ENCODE measurements at places on chromosomes 2 and 18.
A peak's percentile ranks its signal among the peaks of the same experiment; 100 is the strongest.

DNA sequence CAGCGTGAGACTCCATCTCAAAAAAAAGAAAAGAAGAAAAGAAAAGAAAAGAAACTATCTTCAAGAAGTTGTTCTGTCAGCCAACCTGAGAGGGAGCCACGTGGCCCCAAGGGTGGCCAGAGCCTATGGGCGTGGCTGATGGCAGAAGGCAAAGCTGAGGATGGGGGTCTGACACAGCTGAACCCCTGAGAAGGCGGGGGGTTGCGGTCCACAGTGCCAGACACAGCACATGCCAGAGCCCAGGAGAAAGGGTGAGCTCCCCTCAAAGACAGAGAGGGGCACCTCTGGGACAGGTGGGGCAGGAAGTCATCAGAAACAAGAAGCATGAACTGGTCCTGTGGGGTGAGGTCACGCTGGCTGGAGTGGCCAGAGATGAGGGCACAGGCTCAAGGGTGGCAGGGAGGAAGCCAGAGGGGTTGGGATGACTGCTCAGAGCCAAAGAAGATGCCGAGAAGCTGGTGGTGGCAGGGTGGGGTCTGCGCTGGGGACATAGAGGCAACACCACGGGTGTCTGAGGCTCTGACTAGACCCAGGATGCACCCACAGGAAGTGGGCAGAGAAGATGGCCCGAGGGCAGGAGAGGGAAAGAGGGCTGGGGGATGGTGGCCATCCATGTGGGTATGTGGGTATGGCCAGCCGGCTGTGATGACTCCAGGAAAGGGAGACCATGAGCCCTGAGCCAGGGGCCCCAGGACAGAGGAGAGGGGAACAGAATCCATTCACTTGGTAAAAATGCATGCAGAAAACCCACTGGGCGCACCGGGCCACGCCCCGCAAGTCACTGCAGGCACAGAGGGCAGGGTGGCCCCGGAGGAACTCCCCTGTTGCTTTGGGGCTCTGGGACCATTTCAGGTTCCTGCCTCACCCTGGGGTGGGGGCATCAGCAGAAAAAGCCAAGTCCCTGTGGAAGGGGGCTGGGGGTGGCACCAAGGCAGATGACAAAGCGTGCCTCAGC lies 8.4 kb downstream of the KIF1A start:
- DNase-seq: no peak

- no peak for DNase-seq
Measured at GRCh38 chr2:182694189-182694588, 21.9 kb upstream of the DNAJC10 start.

DNA sequence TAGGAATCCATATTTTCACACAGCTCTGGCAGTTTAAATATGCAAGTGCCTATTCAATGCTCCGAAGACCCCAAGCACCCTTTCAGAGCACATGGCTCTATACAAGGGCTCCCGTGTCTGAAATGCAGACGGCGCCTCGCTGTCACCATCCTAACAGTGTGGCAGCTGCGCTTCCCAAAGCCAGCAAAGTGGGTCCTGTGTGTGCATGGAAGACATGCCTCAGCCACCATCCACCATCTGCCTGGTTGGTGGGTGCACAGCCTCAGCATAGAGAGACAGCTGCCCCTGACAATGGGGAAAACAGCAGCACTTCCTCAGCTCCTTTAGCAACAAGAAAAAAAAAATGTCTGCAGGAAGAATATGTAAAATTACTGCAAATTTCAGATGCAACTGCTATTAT lies 218.1 kb downstream of the SP3 start:
- no peak for DNase-seq

DNA sequence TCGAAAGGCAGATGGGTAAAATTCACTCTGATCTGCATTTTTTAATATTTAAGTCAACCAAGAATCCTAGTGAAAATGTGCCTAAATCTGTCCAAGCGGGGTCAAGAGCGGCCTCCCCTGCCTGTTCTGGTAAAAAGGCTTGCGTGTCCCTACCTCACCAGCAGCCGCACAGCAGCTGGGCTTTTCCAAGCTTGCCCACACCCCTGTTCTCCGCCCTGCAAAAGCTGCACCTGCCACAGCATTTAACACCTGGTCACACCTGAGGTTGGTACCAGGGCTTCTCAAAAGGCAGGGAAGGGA lies 25.8 kb upstream of the TMEM182 start:
- DNase-seq: no peak

DNA sequence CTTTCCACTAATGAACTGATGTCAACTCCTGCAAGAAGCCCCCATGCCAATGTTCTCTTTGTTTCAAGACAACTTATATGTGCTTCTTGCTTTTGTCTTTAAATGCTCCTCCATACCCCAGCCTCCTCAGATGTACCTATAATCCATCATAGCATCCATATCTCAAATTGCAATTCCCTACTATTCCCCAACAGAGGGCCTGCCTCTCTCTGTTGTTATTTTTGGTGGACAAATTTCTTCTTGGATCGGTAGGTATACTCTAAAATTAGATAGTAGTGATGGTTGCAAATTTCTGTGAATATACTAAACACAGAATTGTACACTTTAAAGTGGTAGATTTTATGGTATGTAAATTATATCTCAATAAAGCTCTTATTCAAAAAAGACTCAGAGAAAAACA lies 820.1 kb downstream of the METTL4 start:
- DNase-seq: no peak

DNA sequence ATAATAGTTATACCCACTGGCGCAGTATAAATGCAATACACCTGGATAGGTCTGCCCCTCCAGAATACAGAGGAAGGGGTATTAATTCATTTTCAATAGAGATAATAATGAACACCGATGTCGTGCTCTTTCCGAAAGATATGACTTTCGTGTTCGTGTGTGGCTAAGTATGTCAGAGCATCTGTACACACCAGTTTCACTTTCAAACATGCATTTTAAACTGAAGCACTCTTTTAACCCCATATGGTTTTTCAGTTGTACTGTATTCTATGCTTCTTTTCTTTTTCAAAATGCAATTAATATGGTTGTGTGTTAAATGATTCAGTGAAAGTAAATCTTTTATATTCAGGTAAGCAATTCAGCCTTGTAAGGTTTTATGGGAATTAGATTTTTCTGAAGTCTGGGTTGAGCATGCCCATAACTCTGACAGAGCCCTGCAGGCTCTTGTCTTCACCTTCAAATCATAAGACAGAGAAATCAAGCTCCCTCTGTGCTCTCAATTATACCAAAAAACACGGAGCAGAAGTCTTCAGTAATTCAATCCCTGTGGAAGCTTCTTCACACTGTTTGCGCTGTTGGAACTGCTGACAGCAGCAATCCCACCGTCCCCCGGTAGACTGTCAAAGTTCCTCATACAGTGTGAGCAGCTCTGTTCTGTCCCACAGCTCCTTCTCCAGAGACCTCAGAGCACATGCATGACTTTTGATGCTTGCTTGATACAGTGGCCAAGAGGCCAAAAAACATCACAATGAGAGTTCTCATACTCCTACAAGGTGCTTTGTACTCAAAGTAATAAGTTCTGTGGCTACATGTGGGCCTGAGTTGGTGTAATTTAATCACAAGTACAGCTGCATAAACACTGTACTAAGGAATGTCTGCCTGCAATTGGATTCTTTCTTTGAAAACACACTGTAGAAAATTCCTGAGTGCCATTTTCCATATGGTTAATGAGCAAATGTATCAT lies 186.8 kb downstream of the ZNF521 start:
- no peak for DNase-seq

DNA sequence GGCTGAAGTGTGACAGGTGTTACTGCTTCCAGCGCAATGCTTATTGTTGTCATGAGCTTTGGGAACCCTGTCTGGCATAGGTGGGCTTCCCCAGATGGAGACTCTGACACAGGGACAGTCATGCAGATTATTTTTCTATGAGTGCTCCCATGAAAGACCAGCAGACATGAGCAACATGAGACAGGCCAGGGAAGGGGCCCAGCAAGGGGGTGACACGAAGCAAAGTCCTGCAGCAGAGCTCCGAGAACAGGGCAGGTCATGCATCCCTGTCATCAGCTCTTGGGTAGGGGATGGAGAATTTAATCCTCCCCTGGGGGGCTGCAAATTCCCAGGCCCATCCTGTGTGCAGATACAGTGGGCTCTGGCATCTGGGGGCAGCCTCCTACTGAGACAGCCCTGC lies 77.4 kb downstream of the CTAGE1 start:
- no peak for DNase-seq

GRCh38 chr18:58017267-58017666 lies 26.8 kb upstream of the NEDD4L start:
- DNase-seq: no peak

GRCh38 chr2:180542511-180542910 lies 437.9 kb upstream of the UBE2E3 start:
- no peak for DNase-seq

DNA sequence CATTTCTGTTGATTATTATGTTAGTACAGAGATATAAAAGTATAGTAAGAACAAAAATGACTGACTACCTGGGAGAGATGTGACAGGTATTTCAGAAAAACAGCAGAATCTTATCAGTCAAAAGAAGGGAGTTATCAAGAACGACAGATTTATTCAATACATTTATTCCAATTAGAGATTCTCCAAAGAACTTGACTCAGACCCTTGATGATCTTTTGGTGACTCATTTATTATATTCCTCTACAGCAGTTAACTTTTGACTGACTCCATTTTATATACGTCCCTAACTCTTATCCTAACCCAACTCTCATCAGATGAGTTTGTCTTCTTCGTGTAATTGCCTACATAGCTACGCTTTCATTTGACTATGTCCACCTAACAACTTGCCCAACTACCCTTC lies 91.1 kb downstream of the C2orf74 start:
- no peak for DNase-seq

- DNase-seq: peak; percentile 49
Measured at GRCh38 chr2:25340181-25340921, 1.4 kb downstream of the DNMT3A start.

DNA sequence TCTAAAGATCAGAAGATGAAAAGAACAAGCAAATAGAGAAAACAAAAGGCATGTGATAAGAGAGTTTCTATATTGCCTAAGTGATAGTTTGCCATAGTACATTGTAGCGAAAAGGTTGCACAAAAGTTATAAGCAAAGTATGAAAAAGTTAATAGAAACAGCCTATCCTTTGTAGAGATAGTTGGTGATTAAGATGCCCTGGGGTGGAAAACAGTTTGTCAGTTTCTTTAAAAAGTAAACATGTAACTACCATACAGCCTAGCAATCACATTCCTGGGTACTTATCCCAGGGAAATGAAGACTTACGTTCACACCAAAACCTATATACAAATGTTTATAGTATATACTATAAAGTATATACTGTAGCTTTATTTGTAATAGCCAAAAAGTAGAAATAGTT lies 16.9 kb upstream of the DAPL1 start:
- DNase-seq: no peak

DNA sequence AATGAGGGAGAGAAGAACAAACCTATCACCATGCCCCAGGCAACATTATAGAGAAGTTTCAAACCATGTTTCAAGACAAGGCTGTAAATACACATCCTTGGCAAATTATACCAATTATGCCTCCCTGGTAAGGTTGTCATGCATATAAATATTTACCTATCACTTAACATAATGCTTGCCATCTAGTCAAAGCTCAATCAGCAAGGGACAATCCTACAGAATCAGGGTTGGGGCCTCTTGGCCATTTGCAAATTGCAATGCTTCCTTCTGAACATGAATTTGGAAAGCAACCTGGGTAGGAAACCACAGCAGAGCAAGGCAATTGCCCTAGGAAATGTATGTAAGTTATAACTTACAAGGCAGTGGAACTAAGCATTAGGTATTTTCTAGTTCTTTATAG lies 907.2 kb upstream of the CDH2 start:
- DNase-seq: no peak

DNA sequence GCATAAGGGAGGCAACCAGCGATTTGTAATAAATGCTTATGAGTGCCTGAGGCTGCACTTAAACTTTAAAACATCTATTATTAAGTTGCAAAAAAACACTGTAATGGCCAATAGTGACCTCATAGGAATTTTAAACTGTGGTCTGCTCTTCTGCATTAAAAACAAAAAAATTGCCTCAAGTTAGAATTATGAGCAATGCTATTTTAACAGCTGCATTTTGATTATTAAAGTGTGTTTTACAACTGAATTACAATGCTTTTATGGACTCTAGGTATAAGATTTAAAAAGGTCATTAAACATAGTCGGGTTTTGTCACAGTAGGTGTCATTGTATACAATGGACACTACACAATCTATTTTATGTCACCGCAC lies 528.7 kb upstream of the FANCL start:
- DNase-seq: no peak

- DNase-seq: no peak
Measured at GRCh38 chr2:33984131-33984530, 385.0 kb upstream of the FAM98A start.

GRCh38 chr2:71749671-71750101 lies 296.3 kb downstream of the DYSF start:
- DNase-seq: no peak

- DNase-seq: no peak
Measured at GRCh38 chr2:133378928-133379549, 189.2 kb downstream of the NCKAP5 start.

DNA sequence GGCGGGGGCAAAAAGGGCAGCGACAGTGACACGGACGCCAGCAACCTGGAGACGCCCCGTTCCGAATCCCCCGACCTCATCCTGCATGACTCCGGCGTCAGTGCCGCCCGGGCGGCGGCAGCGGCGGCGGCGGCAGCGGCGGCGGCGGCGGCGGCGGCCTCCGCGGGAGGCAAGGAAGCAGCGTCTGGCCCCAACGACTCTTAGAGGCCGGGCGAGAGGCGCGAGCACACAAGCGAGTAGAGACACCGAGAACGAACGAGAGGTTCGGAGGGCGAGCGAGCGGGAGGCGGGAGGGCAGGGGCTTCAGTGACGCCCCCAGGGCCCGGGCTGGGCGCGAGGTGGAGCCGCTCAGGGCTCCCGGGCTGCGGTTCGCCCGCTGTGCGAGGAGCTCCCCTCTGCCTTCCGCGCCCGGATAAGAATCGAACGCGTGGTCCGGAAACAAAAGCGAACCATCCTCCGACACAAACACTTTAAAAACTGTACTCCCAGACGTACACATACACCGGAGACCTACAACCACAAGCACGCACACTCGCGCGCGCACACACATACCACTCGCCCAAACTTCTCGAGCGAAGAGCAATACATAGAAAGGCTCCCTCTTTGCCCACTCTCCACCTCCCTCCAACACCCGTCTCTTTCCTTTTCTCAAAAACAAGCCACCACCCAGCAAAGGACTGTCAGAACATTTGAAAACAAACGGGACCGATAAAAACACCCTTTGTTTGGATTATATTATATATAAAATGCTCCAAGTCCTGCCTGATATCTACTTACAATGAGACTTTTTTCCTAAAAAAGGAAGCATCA lies 2.8 kb downstream of the SP9 start:
- DNase-seq: peak; percentile 28

DNA sequence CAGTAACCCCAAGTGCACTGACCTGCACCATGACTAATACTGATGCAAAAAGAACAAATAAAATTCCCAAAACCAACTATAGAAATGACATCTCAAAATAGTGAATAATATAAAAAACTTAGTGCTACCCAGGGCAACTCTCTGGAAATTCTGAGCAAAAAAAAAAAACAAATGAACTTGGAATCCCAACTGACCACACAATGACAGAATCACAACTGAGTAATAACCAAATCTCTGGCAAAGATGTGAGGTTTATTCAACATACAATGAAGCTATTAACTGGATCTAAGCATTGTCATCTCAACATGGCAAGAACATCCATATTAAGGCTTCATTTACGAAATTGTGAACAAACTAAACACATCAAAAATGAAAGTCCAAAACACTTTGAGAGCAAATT lies 22.7 kb downstream of the EXOC6B start:
- DNase-seq: no peak
